ENCODE measurements at places on chromosomes 13 and 19. TPM values are rescaled to one million over a fixed set of nuclear protein-coding genes. Genes with fewer than 3 reads are reported as not detected.
A peak's percentile ranks its signal among the peaks of the same experiment; 100 is the strongest.

The RFXAP gene
- 1.6 TPM for polyA plus RNA-seq

The ZNF560 gene
- 0.05 TPM for polyA plus RNA-seq

The ZSCAN22 gene
- 3.2 TPM for polyA plus RNA-seq

The RNF17 gene
- not detected for polyA plus RNA-seq

The OR10H1 gene
- 0.02 TPM for polyA plus RNA-seq

The ING1 gene
- 13.8 TPM for polyA plus RNA-seq

The PTGIR gene
- polyA plus RNA-seq, result not detected

The CGB2 gene
- not detected for polyA plus RNA-seq

The MCF2L gene
- polyA plus RNA-seq, result 0.10 TPM

The FFAR2 gene
- not detected for polyA plus RNA-seq

GRCh38 chr19:1970003-1970805, 29.2 kb downstream of the CSNK1G2 start:
- peak; percentile 46 for DNase-seq

DNA sequence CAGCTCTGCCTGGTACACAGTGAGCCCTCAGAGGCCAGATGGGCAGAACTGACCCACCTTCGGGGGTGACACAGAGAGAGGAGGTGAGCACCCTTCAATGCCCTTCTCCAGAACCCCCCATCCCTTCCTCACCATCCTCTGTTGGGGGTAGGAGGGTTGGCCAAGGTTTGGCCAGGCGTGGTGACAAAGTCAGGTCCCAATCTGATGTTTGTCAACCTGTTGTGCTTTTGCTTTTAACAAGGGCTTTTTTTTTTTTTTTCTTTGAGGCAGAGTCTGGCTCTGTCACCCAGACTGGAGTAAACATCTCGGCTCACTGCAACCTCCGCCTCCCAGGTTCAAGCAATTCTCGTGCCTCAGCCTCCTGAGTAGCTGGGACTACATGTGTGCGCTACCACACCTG, 7.3 kb downstream of the PTGIR start:
- DNase-seq, result no peak

DNA sequence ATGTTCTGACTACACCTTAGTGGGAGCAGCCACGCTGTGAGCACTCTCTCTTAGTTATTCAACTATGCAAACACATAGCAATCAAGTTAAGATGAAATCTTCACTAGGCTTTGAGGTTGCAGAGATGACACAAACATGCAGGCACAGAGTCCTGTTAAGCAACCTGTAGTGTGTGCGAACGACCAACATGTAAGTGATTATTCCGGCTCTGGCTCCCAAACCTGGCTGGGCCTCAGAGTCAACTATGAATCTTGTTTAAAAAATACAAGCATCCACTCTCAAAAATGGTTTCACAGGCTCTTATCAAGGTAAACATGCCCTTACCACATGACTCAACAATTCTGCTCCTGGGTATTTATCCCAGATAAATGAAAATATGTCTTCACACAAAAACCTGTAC, 91.4 kb downstream of the IRS2 start:
- no peak for DNase-seq

DNA sequence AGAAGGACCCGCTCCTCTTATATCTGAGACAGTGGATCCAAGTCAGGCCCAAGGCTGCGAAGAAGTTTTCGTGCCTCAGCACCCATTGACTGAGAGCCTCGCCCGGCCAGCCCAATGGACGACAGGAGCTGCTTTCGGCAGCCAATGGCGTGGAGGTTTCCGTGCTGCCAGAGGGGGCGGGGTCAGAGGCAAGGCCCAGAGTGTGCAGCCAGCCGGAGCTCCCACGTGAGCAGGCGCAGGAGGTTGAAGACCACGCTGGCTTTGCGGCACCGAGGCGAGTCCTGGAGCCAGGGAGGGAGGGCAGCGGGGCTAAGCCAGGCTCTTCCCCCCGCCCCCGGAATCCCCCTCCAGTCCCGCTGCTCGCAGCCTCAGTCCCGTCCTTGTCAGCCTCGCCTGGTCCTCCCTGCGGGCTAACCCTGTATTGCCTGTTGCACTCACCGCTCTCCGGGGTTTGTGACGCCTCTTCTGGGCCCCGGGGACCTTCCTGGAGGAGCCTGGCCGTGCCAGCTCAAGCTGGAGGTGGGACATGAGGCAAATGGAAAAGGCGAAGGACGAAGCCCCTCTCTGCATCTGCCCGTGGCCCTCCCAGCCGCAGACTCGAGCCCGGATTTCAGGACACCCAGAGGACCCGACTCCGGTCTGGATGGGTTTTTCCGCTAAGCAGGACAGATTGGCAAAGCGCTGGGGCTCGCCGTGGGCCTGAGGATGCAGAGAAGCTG, 1.5 kb downstream of the IFNL4 start:
- no peak for DNase-seq

GRCh38 chr19:9075064-9075949, 11.6 kb upstream of the OR1M1 start:
- peak; percentile 98 for DNase-seq

GRCh38 chr19:30549151-30549550, 177.0 kb downstream of the ZNF536 start:
- no peak for DNase-seq

DNA sequence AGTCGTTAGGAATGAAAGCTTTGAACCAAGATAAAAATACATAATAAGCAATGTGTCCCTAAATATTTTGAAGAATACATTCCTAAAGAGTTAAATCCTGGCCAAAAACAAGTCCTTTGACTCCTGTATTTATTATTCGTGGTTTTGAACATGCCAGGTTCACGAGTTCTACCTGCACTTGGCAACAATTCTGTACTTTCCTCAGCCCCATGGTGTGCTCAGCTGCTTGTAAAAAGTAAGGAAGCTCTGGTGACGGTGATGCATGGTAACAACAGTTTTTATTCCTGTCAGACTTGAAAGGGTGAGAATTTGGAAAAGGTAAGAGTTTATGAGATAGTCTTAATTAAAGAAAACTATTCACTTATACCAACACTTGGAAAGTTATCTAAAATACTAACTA, 95.0 kb upstream of the KLF12 start:
- DNase-seq, result peak; percentile 20

- DNase-seq, result no peak
These were observed 447 bp downstream of the NFKBIB start for GRCh38 chr19:38900202-38900629.

- DNase-seq, result peak; percentile 49
These were observed 685 bp downstream of the VWA8 start for GRCh38 chr13:41960211-41960636.

GRCh38 chr19:58521651-58522050, 2.0 kb upstream of the ZBTB45 start:
- DNase-seq, result no peak

DNA sequence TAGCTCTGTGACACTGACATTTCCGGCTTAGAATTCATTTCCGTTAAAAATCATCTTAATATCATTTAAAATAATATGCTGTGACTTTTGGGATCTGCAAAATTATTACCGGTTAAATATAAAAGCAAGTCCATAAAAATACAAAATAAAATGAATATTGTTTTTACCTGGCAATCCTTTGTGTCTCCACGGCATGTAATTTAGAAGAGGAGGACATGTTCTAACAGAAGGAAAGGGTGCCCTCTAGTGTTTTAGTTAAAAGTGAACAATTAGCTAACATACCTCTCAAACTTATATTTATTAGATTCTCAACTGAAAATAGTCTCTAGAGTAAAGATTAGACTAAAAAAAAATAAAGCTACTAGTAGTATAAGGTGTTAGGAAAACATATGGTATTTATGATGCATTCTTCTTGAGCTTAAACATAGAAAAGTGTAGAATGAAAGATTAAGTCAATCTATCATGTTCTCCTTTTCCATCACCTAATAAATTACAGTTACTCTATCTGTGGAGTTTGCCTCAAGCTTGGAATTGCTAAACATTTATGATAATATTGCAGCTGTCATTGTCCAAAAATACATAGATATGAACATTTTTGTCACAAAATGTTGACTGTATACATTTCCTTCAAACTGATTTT, 676.7 kb upstream of the SPRY2 start:
- peak; percentile 12 for DNase-seq

Data from mammary epithelial cell (primary cell).